ENCODE measurements at places on chromosomes 3 and 15. TPM values are rescaled to one million over a fixed set of nuclear protein-coding genes. Genes with fewer than 3 reads are reported as not detected.

- no peaks in the 10 kb centered on the region for H3K4me1 ChIP-seq
- no peaks in the 10 kb centered on the region for H3K27me3 ChIP-seq
- H3K27ac ChIP-seq: no peak overlapping the region
- DNase-seq: no peak
- H3K36me3 ChIP-seq: no peaks in the 10 kb centered on the region
Measured at GRCh38 chr15:36175186-36175740, 404.2 kb upstream of the CDIN1 start.

The ACTL6A gene
- polyA plus RNA-seq: 32.6 TPM

DNA sequence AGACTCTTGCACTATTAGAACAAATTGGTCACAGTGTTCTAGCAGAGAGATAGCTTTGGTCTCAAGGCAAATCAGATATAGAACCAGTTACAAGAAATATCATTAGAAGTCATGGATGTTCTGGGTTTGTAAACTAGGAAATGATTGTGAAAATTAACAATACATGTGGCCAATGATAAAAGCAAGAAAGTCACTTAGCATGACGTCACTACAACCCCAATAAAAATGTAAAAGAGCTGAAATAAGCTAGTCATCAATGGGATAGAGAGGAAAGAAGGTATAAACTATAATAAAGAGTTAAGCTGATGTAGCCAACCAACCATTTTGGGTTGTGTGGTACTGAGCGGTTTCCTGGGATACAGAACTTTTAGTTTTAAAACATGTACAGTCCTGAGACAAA lies 32.1 kb upstream of the KCNH8 start:
- no peak overlapping the region for H3K4me3 ChIP-seq
- no peaks in the 10 kb centered on the region for H3K4me1 ChIP-seq
- H3K27ac ChIP-seq: no peak overlapping the region
- no peak for DNase-seq

DNA sequence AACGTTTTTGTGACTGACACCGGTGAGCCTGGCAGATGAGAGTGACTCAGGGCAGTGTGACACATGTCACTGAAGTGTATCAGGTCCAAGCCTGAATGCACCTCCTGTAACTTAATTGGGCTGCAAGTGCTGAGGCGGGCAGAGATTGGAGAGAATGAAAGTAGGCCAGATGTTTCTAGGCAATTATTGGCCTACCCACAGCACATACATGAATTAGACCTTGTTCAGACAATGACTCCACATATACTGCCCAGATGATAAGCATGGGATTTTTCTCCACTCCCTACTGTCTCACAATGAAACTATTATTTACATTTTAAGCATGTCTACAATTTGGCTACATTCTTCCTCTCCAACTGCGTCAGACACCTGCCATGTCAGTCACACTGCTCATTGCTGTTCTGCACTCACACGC lies 187.3 kb upstream of the ZNF385D start:
- H3K27me3 ChIP-seq: no peaks in the 10 kb centered on the region
- no peak for DNase-seq

The SHF gene
- 1.9 TPM for polyA plus RNA-seq

GRCh38 chr15:60518511-60518910 lies 39.6 kb upstream of the ICE2 start:
- no peaks in the 10 kb centered on the region for H3K36me3 ChIP-seq
- DNase-seq: no peak
- no peak overlapping the region for H3K4me3 ChIP-seq
- no peaks in the 10 kb centered on the region for H3K27me3 ChIP-seq
- peaks cover 5% of the 10 kb centered on the region for H3K4me1 ChIP-seq

GRCh38 chr15:59268168-59268851 lies 61.7 kb downstream of the LDHAL6B start:
- H3K27me3 ChIP-seq: no peaks in the 10 kb centered on the region
- peaks cover 23% of the 10 kb centered on the region for H3K36me3 ChIP-seq
- H3K4me1 ChIP-seq: no peaks in the 10 kb centered on the region
- no peak overlapping the region for H3K27ac ChIP-seq
- DNase-seq: no peak
- H3K4me3 ChIP-seq: no peak overlapping the region

- no peaks in the 10 kb centered on the region for H3K36me3 ChIP-seq
- DNase-seq: no peak
- H3K27me3 ChIP-seq: no peaks in the 10 kb centered on the region
- no peaks in the 10 kb centered on the region for H3K4me1 ChIP-seq
Measured at GRCh38 chr3:88678747-88679146, 428.7 kb upstream of the EPHA3 start.

- no peak for DNase-seq
- peak overlapping the region; percentile 62 for H3K27ac ChIP-seq
- H3K36me3 ChIP-seq: peaks cover 31% of the 10 kb centered on the region
- peaks cover 91% of the 10 kb centered on the region for H3K4me1 ChIP-seq
Measured at GRCh38 chr3:141425523-141426233, 57.4 kb downstream of the ZBTB38 start.

The GPR27 gene
- 0.69 TPM for polyA plus RNA-seq

DNA sequence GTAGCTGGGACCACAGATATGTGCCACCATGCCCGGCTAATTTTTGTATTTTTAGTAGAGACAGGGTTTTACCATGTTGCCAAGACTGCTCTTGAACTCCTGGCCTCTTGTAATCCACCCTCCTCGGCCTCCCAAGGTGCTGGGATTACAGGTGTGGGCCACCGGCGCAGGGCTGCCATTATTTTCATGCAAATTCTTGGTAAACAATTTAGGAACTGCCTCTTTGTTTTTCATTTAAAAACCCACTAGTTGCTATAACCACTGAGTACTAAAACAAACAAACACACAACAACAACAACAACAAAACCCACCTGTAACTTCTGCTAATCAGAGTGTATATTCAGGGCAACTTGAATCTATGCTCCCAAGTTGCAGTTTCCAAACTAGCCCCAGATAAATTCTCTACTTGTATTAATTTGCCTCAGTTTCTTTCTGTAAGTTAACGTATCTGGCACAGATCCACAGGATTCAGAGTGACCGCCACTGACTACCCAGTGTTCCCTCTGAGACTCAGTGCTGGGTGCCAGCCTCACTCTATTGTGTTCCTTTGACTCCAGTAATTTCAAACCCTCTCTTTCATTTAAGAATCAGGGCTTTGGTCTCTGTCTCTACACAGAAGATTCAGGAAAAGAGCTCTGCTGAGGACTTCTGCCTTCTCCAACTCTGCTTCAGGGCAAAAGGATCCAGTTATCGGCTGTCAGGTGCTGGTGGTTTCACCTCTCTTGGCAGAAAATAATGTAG lies 18.6 kb upstream of the ZNF710 start:
- no peaks in the 10 kb centered on the region for H3K27me3 ChIP-seq
- no peaks in the 10 kb centered on the region for H3K36me3 ChIP-seq
- no peak overlapping the region for H3K27ac ChIP-seq
- no peak overlapping the region for H3K4me3 ChIP-seq
- H3K4me1 ChIP-seq: no peaks in the 10 kb centered on the region

- peaks cover 11% of the 10 kb centered on the region for H3K4me1 ChIP-seq
- no peak overlapping the region for H3K4me3 ChIP-seq
- peaks cover 12% of the 10 kb centered on the region for H3K27me3 ChIP-seq
- no peak overlapping the region for H3K27ac ChIP-seq
Measured at GRCh38 chr3:112675349-112675748, 34.4 kb upstream of the CCDC80 start.

- no peaks in the 10 kb centered on the region for H3K4me1 ChIP-seq
- no peak overlapping the region for H3K4me3 ChIP-seq
- no peak overlapping the region for H3K27ac ChIP-seq
- no peaks in the 10 kb centered on the region for H3K36me3 ChIP-seq
- DNase-seq: no peak
Measured at GRCh38 chr3:66572090-66572675, 71.4 kb upstream of the LRIG1 start.

DNA sequence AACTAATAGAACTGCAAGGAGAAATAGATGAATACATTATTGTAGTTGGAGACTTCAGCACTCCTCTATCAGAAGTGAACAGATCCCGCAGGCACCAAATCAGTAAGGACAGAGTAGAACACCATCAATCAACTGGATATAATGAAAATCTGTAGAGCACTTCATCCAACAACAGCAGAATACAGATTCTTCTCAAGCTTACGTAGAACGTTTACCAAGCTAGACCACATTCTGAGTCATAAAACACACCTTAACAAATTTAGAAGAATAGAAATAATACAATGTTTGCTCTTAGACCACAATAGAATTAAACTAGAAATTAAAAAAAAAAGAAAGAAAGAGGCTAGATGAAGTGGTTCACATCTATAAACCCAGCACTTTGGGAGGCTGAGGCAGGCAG lies 70.7 kb upstream of the NEDD4 start:
- no peak overlapping the region for H3K4me3 ChIP-seq
- H3K27me3 ChIP-seq: no peaks in the 10 kb centered on the region
- no peaks in the 10 kb centered on the region for H3K36me3 ChIP-seq
- peaks cover under 1% of the 10 kb centered on the region for H3K4me1 ChIP-seq
- H3K27ac ChIP-seq: no peak overlapping the region

DNA sequence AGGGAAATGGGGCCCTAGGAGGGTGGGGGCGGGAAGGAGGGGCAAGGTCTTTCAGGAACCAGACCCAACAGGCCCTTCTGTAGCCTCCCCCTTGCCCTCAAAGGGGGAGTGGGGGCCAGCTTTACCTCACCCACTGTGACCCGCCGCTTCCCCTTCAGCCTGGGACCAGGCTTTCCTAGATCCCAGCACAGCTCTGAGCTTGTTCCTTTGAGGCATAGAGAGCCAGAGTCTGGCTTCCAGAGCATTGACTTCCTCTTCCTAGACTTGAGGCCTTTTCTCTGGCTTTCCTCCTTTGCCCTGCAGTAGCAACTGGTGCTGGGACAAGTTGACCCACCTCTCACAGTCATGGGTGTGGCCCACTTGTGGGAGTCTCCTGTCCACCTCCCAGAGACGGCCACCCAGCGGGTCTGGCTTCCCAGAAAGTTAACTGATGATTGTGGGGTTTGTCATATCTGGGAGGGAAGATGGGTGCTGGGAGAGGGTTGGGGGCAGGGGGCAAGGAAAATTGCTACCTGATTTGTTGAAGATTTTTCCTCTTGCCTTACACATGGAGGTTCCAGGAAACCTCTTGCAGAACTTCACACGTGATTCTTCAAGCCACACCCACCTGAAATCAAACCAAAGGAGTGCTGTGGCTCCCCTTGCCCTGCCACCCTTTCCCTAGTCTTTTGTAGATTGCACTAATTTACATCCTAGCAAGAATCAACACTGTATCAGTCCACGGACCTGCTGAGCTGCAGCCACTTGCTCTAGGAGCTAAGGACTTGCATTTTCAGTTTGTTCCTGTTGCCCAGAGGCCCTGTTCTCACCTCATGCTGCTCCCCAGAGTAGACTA lies 4.1 kb upstream of the CHST14 start:
- H3K4me1 ChIP-seq: peaks cover 8% of the 10 kb centered on the region
- H3K36me3 ChIP-seq: no peaks in the 10 kb centered on the region
- no peaks in the 10 kb centered on the region for H3K27me3 ChIP-seq
- no peak for DNase-seq
- no peak overlapping the region for H3K27ac ChIP-seq
- H3K4me3 ChIP-seq: no peak overlapping the region

DNA sequence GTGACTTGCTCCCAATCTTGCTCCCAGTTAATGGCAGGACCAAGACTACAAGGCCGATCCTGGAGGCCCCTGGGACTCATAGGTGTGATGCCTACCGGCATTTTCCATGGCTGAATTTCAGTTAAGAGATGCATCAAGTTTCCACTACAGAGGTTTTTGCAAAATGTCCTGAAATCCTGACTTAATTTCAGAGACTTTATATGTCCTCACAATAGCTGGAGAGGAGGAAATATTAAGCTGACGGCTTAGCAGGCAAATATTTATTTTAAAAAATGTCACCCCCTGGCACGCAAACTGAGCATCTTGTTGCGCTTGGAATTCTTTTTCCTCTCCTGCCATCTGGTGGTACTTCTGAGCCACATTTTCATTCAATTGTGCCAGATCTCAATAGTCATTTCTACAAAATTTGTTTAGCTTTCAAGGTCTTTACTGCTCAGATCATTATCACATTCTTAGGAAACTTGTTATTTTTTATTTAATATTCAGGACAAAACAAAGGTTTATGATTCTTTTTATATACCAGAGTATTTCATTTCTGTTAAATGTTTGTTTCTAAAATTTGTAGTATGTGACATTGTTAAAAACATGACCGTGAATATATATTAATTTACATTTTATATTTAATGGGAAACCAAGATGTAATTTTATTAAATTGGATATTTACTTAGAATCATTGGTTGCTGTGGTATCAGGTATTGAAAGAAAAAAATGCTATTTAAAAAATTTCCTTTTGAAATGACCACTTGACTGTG lies 189.2 kb upstream of the THRB start:
- H3K27me3 ChIP-seq: no peaks in the 10 kb centered on the region
- H3K4me1 ChIP-seq: no peaks in the 10 kb centered on the region
- DNase-seq: no peak
- H3K4me3 ChIP-seq: no peak overlapping the region

DNA sequence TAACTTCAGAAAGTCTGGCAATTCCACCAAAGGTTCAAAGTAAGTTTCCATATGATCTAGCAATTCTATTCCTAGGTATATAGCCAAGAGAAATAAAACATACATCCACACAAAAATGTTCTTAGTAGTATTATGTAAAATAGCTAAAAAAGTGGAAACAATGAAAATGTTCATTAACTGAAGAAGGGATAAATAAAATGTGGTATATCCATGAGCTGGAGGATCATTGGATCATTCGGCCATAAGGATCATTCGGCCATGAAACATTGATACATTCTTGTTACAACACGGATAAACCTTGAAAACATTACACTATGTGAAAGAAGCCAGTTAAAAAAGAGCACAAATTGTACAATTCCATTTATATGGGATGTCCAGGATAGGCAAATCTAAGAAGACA lies 2.4 kb downstream of the KPNA4 start:
- no peaks in the 10 kb centered on the region for H3K27me3 ChIP-seq
- no peak overlapping the region for H3K27ac ChIP-seq
- H3K4me3 ChIP-seq: no peak overlapping the region
- no peak for DNase-seq
- H3K4me1 ChIP-seq: peaks cover 73% of the 10 kb centered on the region

GRCh38 chr3:100810671-100811070 lies 101.4 kb downstream of the TFG start:
- no peak for DNase-seq
- H3K4me1 ChIP-seq: no peaks in the 10 kb centered on the region
- no peak overlapping the region for H3K4me3 ChIP-seq
- no peak overlapping the region for H3K27ac ChIP-seq
- peaks cover 9% of the 10 kb centered on the region for H3K36me3 ChIP-seq
- H3K27me3 ChIP-seq: no peaks in the 10 kb centered on the region

- peaks cover 6% of the 10 kb centered on the region for H3K4me1 ChIP-seq
- H3K27me3 ChIP-seq: peaks cover 5% of the 10 kb centered on the region
- DNase-seq: no peak
- H3K4me3 ChIP-seq: no peak overlapping the region
Measured at GRCh38 chr15:70442616-70443321, 320.6 kb downstream of the UACA start.

The MYL3 gene
- 5,594 TPM for polyA plus RNA-seq

DNA sequence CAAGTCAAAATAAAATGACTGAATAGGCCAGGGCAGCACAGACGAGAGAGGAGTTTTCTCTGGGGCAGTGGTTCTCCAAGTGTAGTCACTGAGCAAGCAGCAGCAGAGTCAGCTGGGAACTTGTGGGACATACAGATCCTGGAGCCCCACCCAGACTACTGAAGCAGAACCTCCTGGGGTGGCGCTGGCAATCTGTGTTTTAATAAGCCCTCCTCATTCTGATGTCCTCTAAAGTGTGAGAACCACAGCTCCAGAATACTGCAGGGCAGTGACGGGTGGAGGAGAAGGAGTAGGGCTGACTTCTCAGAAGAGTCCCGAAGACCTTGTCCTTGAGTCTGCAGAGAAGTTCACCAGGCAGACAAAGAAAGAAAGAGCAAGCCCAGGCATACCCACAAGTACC lies 251.3 kb upstream of the HES1 start:
- H3K4me1 ChIP-seq: no peaks in the 10 kb centered on the region
- H3K27me3 ChIP-seq: no peaks in the 10 kb centered on the region
- no peak for DNase-seq
- H3K36me3 ChIP-seq: no peaks in the 10 kb centered on the region
- no peak overlapping the region for H3K4me3 ChIP-seq
- no peak overlapping the region for H3K27ac ChIP-seq

The TNIK gene
- 19.2 TPM for polyA plus RNA-seq
